ENCODE measurements at places on chromosomes 1 and 21.

DNA sequence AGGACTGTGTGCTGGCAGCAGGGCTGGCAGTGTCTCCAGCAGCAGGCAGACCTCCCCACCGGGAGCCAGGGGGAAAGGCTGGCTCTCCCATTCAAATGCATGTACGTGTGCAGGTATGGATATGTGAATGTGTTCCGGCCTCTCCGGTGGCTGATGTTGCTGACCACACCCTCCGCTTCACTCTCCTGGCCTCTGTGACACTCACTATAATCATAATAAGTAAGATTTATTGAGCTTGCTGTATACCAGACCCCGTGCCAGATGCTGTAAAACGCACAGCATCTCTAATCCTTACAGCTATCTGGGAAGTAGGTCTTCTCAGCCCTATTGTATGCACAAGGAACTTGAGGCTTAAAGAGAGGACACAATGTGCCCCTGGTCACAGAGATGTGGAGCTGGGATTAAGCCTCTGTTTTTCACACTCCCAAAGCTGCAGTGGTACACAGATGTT lies 20.5 kb upstream of the ARTN start:
- DNase-seq, result no peak

- DNase-seq, result no peak
These were observed 162.6 kb downstream of the RHOU start for GRCh38 chr1:228897901-228898300.

DNA sequence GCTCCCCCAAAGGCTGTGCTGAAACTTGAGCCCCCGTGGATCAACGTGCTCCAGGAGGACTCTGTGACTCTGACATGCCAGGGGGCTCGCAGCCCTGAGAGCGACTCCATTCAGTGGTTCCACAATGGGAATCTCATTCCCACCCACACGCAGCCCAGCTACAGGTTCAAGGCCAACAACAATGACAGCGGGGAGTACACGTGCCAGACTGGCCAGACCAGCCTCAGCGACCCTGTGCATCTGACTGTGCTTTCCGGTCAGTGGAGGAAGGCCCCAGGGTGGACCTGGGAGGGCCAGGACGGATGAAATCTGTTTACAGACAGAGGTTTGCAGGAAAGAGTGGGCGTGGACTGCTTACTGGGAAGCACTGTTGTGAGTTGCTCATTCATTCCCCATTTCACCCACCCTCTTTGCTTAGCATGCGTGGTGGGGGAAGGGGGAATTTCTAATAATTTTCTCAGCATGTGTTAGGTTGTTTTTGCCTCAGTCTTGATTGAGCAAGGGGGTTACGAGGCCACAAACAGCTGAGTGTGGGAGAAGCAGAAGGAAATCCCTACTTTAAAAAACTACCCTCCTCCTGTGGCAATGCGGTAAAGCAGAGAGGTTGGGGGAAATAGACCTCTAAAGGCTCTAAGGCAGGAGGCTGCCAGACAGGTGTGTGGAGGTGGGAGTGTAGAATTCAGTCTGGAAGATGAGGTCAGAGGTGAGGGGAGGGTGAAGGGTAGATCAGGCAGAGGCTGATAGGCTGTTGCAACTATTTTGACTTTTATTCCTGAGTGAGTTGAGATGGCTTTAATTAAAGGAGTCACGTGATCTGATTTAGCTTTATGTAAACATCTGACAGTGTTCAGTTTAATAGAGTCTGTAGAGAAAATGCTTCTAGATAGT lies 1.3 kb downstream of the FCGR2A start:
- no peak for DNase-seq

DNA sequence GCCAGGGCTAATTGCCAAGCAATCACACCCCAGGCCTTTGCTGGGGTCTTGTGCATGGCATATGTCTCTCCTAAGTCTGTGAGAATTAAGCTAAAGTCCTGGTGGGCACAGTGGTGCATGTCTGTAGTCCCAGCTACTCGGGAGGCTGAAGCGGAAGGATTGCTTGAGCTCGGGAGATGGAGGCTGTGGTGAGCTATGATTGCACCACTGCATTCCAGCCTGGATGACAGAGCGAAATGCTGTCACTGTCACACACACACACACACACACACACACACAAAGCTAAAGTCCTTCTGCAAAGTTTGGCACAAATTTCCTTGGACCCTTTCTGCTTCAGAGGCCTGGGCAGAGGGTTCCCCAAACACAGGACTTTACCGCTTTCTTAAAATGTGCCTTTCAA lies 31.3 kb upstream of the DNAJC11 start:
- DNase-seq, result no peak

DNA sequence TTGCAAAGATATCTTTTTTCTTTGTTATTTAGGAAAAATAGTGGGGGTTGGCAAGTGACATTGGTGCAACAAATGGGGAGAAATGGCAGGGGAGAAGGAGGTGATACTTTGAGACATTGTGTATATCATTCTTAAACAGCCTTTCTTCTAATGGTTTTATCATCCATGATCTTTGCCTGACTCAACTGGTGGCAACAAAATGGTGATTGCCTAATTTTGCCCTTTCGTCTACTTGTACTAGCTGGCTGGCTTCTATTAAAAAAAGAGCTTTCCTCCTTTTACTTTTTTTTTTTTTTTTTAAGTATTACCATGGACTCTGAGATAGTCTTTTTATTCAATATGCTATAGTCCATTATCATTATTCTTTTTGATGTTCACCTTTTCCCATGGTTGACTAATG lies 27.7 kb downstream of the DESI2 start:
- no peak for DNase-seq

- DNase-seq, result no peak
These were observed 80.9 kb downstream of the IER5 start for GRCh38 chr1:181169281-181169865.

- no peak for DNase-seq
These were observed 293.3 kb upstream of the RUNX1 start for GRCh38 chr21:35342440-35342839.

All from activated T-cell treated with anti-CD3 and anti-CD28 coated beads for 4 hours (primary cell).